NCI-H510A (cell line): ENCODE measurements at places on chromosomes 3 and 15.

GRCh38 chr3:25397150-25397549 is 30.9 kb upstream of the RARB start:
- DNase-seq = no peak

- no peak for DNase-seq
Observed at GRCh38 chr15:85417276-85417675, 36.9 kb downstream of the AKAP13 start.

- DNase-seq = no peak
Observed at GRCh38 chr3:156760333-156760732, 65.8 kb upstream of the LEKR1 start.

- no peak for DNase-seq
Observed at GRCh38 chr3:38598791-38599190, 50.7 kb downstream of the SCN5A start.

DNA sequence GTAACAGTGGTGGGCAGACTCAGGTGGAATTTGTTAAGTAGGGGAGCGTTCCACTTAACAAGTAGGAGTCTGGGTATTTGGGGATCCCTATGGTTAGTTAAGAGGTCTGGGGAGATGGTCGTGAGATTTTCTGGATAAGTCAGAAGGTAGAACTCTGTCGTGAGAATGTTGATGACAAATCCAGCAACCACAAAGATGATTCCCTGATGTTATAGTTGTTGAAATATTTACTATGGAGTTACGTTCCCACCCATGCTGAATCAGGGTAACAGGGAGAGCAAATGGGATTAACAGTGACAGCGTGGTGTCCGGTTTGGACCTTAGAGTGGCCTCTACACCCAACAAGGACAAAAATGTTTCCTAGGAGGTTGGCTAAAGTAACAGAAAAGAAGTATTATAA is 110.8 kb downstream of the MFSD1 start:
- DNase-seq = no peak

GRCh38 chr3:28777806-28778475 is 429.3 kb upstream of the AZI2 start:
- no peak for DNase-seq

DNA sequence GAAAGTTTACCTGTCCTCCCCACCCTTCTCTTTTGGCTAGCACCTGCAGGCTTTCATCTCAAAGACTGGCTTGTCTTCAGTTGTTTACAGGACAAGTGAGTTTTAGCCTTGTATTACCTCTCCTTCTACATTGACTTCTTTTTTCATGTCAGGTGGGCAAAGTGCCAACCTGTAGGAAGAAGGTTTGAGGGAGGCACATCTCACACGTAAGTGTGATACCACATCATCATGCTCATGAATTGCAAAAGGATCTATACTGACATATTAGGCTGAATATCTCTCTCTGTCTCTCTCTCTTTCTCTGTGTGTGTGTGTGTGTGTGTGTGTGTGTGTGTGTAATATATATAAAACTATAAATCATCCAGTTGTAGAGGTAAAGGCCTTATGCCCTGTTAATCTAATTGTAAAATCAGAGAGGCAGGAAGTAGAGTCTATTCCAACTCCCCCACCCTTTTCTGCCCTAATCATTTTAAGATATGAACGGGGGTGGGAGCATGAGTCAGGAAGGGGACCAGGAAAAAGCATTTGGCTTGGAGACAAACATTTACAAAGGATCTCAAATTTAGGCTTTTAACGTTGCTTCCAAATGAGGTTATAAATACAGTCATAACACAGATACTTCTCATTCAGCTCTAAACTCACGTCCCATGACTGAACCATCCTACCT is 107.0 kb upstream of the PFN2 start:
- DNase-seq = no peak

- DNase-seq = no peak
Observed at GRCh38 chr15:90691982-90692773, 25.0 kb upstream of the BLM start.

GRCh38 chr3:151579571-151580270 is 118.9 kb upstream of the IGSF10 start:
- no peak for DNase-seq

GRCh38 chr3:72041511-72041910 is 256.6 kb upstream of the PROK2 start:
- no peak for DNase-seq

GRCh38 chr3:34619990-34620389 is 821.6 kb downstream of the PDCD6IP start:
- no peak for DNase-seq

GRCh38 chr3:10780243-10780642 is 35.8 kb upstream of the SLC6A11 start:
- no peak for DNase-seq

- no peak for DNase-seq
Observed at GRCh38 chr3:37418357-37418756, 244.0 kb upstream of the LRRFIP2 start.

- no peak for DNase-seq
Observed at GRCh38 chr15:78479650-78480049, 27.7 kb upstream of the HYKK start.

- DNase-seq = no peak
Observed at GRCh38 chr3:37627951-37628620, 233.6 kb upstream of the CTDSPL start.

DNA sequence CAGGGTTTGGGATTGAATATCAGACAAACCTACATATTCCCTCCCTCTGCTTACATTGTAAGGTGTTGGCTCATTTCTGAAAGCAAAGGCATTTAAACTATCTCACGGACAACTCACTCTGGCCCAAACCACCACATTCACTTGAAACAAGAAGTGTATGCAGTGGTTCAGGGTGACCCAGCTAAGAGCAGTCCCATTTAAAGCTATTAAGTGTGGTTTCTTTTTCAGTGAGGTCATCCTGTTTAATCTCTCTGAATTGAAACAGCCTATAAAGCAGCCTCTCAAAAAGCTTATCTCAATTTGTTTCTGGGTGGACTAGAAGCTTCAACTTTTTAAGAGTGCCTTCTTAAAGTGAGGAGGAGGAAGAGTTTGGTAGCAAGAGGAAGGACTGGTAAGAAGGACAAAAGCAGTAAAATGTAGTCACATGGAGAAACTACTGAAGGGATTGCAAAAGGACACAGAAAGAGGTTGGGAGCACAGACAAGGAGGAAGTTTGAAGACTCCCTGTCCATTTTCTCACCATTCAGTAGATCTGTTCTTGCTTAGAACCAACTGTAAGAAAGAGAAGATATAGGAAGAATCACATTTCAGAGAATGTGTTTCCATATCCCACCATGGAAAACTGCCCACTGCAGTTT is 151.6 kb downstream of the TMCO5A start:
- DNase-seq = no peak

DNA sequence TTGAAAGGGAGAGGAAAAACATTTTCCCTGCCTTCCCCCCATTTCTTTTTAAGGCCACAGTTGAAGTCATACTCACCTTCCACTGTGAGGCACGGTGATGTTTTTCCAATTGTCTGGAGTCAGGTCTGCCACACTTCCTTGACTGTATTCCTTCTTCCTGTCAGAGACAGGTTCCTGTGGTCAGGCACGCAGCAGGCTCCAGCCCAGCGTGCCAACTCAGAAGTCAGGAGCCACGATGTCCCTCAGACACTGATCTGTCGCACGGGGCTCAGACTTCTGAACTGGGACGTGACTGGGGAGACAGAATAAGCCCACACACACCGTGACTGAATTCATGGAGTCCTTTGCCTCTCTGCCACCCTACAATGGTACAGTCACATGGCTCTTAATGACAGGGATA is 41.2 kb upstream of the ADAMTS9 start:
- no peak for DNase-seq

- DNase-seq = no peak
Observed at GRCh38 chr3:17514597-17514996, 227.8 kb downstream of the TBC1D5 start.

DNA sequence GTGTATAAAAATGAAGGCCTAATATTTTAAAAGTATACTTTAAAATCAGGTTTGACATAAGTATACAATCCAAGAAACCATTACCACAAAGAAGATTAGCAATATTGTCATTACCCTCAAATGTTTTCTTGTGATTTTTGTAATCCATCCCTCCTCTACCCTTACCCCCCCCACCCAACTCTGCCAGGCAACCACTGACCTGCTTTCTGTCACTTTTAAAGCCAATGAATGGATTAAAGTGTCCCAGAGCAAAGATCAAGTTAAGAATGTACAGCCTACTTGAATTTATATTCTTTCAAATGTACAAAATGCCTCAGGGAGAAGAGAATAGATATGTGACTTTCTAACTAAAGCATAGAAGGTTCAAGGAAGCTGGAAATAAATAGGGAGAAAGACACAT is 1038.8 kb upstream of the GBE1 start:
- DNase-seq = no peak

- no peak for DNase-seq
Observed at GRCh38 chr15:35130245-35130644, 45.1 kb upstream of the NANOGP8 start.

DNA sequence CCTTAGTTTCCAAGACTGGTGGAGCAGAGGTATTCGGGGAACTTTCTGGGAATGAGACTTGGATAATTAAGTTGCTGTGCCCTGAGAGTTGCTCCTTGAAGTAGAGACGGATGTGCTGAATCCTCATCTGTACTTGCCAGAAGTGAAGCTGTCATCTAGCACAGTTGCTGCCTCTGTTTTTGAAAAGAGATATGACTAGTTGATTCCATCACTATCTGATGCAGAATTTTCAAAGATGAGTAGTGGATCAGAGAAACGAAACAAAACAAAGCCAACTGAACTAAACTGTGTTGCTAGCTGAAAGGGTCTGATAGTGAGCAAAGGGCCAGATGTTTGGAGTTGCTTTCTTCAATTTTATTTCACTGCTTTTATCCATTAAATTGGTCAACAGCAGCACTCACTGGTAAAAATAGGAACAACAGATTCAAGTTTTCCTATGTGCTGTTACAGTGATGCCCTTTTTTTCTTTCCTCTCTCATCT is 52.7 kb downstream of the MITF start:
- no peak for DNase-seq

- no peak for DNase-seq
Observed at GRCh38 chr3:185552358-185552877, at the start of gene LIPH. Gene LIPH, minus strand, starts transcription at chr3:185552588. Its CDS starts 117 bp downstream, at chr3:185552471.

- DNase-seq = no peak
Observed at GRCh38 chr3:195255176-195255500, 15.8 kb downstream of the XXYLT1 start.

- DNase-seq = peak; percentile 8
Observed at GRCh38 chr3:62319570-62320243, 53.6 kb downstream of the FEZF2 start.

DNA sequence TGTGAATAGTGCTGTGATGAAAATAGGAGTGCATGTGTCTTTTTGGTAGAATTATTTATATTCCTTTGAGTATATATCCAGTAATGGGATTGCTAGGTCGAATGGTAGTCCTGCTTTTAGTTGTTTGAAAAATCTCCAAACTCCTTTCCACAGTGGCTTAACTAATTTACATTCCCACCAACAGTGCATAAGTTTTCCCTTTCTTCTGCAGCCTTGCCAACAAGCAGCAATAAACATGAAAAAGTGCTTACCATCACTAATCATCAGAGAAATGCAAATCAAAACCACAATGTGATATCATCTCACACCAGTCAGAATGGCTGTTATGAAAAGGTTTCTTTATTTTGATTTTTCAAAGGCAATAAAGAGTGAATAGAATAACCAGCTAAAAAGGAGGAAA is 1105.9 kb downstream of the NAALADL2 start:
- DNase-seq = no peak

DNA sequence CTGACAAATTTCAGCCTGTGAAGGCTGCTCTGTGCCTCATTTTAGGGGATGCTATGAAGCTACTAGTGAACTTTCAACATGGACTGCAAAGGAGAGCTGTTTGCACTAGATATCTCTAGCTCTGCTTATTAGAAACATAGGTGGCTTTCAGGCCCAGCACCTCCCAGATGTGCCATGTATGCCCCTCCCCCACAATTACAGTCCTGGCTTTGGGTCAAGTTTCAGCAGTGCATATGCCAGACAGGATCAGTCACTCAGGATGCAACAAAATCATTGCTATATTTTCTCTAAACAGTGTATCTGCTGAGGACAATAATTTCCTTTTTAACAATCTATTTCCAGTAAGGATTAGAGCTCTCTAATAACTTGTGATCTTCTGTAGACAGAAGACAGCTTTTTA is 178.8 kb upstream of the STAC start:
- peak; percentile 16 for DNase-seq

- no peak for DNase-seq
Observed at GRCh38 chr3:72164635-72164978, 379.7 kb upstream of the PROK2 start.

DNA sequence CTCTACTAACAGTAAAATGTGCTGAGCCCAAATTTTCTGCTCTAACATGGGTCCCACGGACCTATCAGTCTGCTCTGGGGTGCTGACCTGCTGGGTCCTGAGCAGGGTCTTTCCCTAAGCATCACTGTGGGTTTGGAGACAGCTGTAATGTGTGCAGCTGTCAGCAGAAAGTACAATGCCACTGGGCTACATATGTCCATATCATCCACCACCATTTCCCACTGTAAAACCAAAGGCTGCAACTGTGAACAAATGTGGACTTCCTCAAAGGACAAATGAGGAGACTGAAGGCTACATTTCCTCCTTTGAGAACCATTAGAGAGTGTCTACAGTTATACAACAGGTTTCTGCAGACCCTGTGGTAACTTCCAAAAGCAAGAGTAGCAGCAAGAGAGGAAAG is 33.8 kb upstream of the IP6K2 start:
- no peak for DNase-seq

GRCh38 chr15:43118829-43119228 is 13.0 kb upstream of the UBR1 start:
- no peak for DNase-seq

DNA sequence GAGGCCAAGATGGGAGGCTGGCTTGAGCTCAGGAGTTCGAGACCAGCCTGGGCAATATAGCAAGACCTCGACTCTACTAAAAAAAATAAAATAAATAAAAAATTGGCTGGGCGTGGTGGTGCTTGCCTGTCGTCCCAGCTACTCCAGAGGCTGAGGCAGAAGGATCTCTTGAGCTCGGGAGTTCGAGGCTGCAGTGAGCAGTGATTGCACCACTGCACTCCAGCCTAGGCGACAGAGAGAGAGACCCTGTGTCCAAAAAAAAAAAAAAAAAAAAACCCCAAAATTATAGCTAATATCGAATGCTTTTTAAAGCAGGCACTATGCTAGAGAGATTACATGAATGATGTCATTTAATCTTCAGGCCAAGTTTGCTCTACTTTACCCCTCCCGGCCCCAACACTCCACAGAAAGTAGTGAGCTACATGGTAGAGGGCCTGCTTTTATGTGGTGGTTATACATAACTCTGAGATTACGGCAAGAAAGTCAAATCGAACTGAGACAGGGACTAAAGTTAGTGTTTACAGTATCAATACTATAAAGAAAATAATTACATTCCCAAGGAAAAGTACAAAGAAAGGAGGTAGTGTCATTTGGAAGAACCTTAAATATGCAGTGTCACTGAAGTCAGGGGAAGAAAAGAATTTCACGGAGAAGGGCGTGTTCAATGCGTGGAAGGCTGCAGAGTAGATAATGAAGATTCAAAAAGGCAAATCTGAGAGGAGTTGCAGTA is 1.1 kb downstream of the ADPGK start:
- no peak for DNase-seq

- peak; percentile 37 for DNase-seq
Observed at GRCh38 chr3:13655061-13655913, 106.4 kb downstream of the FBLN2 start.
